Pulmonary artery endothelial cell (primary cell): ENCODE measurements at places on chromosomes 11 and 22. TPM values are rescaled to one million over a fixed set of nuclear protein-coding genes. Genes with fewer than 3 reads are reported as not detected.

- DNase-seq: no peak
Measured at GRCh38 chr11:19666951-19667350, 45.7 kb upstream of the NAV2 start.

DNA sequence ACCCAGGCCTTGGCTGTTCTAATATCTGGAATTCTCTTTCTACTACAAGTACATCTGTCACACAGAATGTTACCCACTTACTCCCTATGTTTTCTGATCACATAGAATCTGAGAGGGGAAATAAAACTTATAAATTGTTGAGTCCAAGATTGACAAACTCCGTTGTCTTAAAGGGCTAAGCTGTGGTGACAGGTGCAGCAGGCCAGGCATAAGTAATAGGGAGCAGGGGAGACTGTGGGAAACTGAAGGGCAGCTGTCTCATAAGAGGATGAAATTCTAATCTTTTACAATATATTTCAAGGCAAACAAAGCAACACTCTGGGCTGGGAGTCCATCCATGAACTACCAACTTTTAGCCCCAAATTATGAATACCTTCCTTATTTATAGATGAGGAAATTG lies 133.9 kb downstream of the SLC1A2 start:
- DNase-seq: no peak

GRCh38 chr22:26968859-26969523 lies 311.6 kb downstream of the MIAT start:
- DNase-seq: no peak

RIC3 gene
- total RNA-seq: under 0.01 TPM in 1 of 2 replicates, not detected in the other

GRCh38 chr11:96393753-96394348 lies 4.0 kb downstream of the JRKL start:
- DNase-seq: peak; percentile 19

DNA sequence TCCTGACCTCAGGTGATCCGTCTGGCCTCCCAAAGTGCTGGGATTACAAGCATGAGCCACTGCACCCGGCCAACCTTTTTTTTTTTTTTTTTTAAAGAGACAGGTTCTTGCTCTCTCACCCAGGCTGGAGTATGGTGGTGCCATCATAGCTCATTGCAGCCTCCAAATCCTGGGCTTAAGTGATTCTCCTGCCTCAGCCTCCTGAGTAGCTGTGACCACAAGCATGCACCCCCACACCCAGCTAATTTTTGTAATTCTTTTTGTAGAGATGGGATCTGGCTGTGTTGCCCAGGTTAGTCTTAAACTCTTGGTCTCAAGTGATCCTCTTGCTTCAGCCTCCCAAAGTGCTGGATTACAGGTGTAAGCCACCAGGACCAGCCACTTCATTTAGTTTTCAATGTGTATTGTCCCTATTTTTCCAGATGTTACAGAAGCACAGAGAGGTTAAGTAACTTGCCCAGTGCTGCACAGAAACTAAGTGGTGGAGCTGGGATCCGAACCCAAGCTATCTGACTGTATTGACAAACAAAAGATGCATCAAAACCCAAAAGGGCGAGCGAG lies 55.6 kb upstream of the GRK3 start:
- DNase-seq: no peak

DNA sequence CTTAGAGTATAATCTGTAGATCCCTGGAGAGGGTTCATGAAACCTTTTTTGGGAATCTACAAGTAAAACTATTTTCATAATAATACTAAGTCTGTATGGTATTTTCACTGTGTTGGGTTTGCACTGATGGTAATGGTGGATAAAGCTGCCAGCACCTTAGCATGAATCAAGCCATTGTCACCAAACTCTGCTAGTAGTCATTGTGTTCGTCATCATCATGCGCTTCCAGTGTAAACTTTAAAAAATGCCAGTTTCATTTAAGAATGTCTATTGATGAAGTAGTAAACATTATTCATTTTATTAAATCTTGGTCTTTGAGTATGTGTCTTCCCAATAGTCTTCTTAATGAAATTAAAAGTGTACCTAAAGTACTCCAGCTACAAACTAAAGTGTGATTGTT lies 15.0 kb downstream of the ALKBH3 start:
- DNase-seq: no peak
